Gastrocnemius medialis (tissue), 4 donors: ENCODE measurements at places on chromosomes 1 and 21. TPM values are rescaled to one million over a fixed set of nuclear protein-coding genes. Genes with fewer than 3 reads are reported as not detected.
A peak's percentile ranks its signal among the peaks of the same experiment; 100 is the strongest.

The BLACAT1 gene
- not detected for total RNA-seq

The PLEKHG5 gene
- total RNA-seq = 1.8 TPM

The CAMTA1 gene
- 70.8 TPM for total RNA-seq

The TINAGL1 gene
- total RNA-seq = 117 TPM

The FAM167B gene
- 2.3 TPM for total RNA-seq

The AIM2 gene
- total RNA-seq = not detected

The CFHR4 gene
- total RNA-seq = not detected

The MSH4 gene
- total RNA-seq = 0.55 TPM

The ADGRL4 gene
- 13.4 TPM for total RNA-seq

The CPT2 gene
- 24.8 TPM for total RNA-seq

The MROH9 gene
- total RNA-seq = not detected

The PGLYRP4 gene
- not detected for total RNA-seq

The KRTAP21-2 gene
- total RNA-seq = not detected

DNA sequence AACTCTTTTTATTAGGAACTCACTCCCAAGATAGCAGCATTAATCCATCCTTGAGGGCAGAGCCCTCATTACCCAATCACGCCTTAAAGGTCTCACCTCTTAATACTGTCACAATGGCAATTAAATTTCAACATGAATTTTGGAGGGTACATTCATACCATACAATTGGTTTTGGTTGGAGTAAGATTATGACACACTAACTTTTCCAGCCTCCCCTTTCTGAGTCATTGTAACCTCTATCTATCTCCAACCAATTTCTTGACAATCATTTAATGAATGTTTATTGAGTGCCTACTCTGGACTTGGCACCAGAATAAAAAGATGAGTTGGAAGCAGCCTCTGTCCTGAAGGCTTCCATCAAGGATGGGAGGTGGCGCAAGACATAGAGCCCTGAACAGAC is 94.2 kb upstream of the L1TD1 start:
- no peak for DNase-seq

DNA sequence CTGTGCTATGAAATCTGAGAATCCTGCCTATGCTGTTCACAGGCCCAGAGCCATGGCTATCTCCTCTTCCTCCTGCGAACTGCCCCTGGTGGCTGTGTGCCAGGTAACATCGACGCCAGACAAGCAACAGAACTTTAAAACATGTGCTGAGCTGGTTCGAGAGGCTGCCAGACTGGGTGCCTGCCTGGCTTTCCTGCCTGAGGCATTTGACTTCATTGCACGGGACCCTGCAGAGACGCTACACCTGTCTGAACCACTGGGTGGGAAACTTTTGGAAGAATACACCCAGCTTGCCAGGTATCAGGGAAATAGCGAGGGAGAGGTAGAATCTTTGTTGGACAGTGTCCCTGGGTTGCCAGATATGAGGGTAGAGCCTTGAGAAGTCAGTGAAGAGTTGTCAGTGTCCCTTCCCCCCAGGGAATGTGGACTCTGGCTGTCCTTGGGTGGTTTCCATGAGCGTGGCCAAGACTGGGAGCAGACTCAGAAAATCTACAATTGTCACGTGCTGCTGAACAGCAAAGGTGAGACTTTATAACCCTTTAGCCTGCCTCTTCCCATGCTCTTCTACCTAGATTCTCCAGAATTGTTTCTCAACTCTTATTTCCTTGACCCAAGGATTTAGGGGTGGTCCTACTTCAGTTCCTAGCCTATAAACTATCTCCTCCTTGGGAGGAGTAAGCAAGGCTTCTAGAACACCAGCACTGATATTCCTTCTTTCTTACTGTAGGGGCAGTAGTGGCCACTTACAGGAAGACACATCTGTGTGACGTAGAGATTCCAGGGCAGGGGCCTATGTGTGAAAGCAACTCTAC is 1.4 kb downstream of the NIT1 start:
- DNase-seq = peak; percentile 39

GRCh38 chr1:115189814-115190539 is 100.7 kb upstream of the TSPAN2 start:
- DNase-seq = peak; percentile 38

- no peak for DNase-seq
Measured at GRCh38 chr1:164804366-164804765, 245.4 kb downstream of the PBX1 start.

GRCh38 chr1:57770772-57771171 is 346.9 kb upstream of the DAB1 start:
- no peak for DNase-seq

GRCh38 chr1:6496365-6496721 is 4.9 kb upstream of the PLEKHG5 start:
- DNase-seq = no peak

DNA sequence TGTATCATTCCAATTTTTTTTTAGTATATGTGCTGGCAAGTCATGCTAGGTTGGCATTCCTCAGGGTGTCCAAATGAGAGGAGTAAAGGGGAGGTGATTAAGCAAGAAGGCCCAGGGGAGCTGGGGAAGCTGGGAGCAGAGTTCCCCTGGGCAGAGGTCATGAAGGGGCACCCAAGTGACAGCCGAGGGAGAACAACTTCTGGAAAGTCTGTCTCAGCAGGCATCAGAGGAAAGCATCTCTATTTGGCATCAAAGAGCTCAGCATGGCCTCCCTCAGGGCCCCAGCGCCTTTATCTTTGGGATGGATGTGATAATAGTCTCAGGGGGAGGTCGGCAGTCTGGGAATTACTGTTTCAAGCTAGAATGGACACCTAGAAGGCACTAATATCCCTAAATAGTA is 5.0 kb upstream of the ENO1 start:
- DNase-seq = no peak

- DNase-seq = no peak
Measured at GRCh38 chr1:114725230-114725629, 8.7 kb upstream of the NRAS start.

- DNase-seq = no peak
Measured at GRCh38 chr1:213227458-213227857, 176.4 kb downstream of the RPS6KC1 start.

DNA sequence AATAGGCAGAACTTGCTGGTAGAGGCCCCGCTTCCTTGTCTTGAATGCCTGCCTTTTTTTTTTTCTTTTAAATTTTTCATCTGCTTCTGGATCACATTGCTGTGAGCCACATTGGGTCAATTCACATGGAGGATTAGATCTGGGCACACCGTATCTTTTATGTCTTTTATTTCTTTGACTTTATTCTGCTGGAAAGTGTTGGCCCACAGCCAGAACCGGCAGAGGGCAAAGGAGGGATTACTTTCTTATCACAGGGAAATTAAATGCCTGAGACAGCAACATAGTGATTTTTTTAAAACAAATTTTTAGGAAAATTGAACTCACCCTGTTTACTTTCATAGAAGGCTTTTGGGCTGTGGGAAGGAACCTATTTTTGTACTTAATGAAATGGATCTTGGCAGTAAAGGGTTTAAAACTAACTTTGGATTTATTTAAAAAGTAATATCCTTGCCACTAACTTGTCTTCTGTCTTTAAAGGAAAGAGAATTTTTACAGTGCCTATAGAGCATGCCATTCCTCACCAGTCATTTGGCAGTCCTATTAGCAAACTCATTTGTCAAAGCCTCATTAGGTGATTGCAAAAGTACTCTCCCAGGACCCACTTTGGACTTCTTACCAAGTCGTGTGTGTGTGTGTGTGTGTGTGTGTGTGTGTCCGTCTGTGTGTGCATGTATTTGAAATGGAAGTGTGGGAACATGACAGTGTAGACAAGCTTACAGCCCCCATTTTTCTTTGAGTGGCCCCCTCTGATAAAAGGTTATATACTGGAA is 68.4 kb downstream of the ST6GALNAC3 start:
- no peak for DNase-seq

GRCh38 chr1:91940496-91940895 is 8.7 kb upstream of the BRDT start:
- DNase-seq = no peak

GRCh38 chr1:22775478-22775877 is 64.8 kb downstream of the EPHB2 start:
- no peak for DNase-seq

DNA sequence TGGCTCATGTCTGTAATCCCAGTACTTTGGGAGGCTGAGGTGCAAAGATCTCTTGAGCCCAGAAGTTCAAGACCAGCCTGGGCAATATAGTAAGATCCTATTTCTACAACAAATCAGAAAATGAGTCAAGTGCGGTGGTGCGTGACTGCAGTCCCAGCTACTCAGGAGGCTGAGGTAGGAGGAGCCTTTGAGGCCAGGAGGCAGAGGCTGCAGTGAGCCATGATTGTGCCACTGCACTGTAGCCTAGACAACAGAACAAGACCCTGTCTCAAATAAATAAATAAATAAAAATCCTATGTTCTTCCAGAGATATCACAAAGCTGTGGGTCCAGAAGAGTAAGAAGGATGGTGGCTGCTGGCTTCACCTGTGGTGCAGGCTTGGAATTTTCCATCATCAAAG is 22.1 kb downstream of the CDA start:
- DNase-seq = no peak

DNA sequence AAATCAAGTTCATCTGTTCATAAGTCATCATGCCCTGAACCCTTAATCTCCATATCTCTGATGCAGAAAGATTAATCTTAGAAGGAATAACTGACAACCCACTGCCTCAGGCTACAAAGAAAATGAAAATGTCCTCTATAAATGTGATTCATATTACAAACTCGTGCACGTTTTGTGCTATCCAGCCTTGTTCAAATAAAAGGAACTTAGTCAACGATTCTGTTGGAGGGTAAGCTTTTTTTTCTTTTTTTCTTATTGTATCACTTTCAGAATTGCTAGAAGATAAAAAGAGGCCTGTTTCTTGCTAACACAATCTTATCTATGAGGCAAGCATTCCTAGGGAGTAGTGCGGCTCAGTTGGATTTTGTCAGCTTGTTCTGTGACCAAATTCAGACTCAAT is 228.4 kb downstream of the TM2D1 start:
- no peak for DNase-seq

DNA sequence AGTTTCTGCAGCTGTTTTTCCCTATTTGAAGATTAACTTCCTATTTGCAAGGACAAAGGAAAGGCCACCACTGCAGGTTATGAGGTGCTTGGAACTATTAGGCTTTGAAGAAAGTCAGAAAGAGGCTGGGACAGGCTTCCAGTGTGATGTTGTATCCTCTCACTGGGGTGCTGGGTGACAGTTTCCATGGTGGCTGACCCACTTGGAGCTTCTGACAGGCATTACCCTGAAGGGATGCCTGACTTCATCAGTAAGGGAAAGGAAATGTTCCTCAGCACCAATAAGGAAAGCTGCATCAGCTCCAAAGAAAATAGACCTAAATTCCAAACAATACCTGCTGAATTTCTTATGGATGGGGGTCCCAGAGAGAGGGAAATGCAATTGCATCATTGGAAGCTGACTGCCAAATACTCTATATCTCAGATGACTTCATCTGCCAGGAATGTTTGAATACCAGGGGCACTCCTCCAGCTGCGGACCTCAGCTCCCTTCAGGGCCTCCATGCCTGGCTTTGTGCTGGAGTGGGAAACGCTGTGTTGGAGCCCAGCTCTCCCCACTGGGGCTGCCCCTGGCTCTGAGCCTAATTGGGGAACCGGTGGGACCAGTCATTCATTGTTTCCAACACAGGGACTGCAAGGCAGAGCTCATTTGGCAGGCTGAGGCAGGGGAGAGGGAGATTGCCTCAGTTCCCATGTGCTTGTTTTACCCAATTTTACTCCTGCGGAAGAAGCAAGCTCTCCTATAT is 76.6 kb downstream of the RGL1 start:
- no peak for DNase-seq

- no peak for DNase-seq
Measured at GRCh38 chr1:67948151-67949080, 102.0 kb downstream of the DIRAS3 start.

GRCh38 chr1:28822799-28823198 is 10.8 kb downstream of the OPRD1 start:
- no peak for DNase-seq

GRCh38 chr1:58201492-58202106 is 344.9 kb downstream of the OMA1 start:
- no peak for DNase-seq

- DNase-seq = no peak
Measured at GRCh38 chr1:23013657-23014056, 2.0 kb downstream of the TEX46 start.

- DNase-seq = no peak
Measured at GRCh38 chr1:210049616-210050015, 111.6 kb downstream of the SYT14 start.

GRCh38 chr21:41663805-41664788 is 102.8 kb downstream of the RIPK4 start:
- DNase-seq = no peak

- DNase-seq = no peak
Measured at GRCh38 chr1:183896466-183897048, 91.6 kb downstream of the RGL1 start.

GRCh38 chr1:60984062-60984799 is 98.1 kb upstream of the NFIA start:
- no peak for DNase-seq

DNA sequence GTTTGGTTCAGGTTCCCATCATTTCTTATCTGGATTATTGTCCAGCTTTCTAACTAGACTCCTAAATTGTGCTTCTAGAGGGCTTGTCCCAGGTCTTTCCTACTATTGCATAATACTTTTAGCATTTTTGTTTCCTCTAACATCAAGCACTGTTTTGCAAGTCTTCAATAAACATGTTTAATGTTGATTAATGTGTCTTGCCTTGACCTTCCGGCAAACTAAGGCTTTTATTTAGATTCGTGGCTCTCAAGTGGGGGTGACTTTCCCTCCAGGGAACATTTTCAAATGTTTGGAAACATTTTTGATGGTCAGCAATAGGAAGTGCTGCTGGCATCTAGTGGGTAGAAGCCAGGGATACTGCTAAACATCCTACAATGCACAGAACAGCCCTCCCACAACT is 90.7 kb downstream of the RPE65 start:
- no peak for DNase-seq

- no peak for DNase-seq
Measured at GRCh38 chr1:117176579-117176978, 34.1 kb downstream of the VTCN1 start.

DNA sequence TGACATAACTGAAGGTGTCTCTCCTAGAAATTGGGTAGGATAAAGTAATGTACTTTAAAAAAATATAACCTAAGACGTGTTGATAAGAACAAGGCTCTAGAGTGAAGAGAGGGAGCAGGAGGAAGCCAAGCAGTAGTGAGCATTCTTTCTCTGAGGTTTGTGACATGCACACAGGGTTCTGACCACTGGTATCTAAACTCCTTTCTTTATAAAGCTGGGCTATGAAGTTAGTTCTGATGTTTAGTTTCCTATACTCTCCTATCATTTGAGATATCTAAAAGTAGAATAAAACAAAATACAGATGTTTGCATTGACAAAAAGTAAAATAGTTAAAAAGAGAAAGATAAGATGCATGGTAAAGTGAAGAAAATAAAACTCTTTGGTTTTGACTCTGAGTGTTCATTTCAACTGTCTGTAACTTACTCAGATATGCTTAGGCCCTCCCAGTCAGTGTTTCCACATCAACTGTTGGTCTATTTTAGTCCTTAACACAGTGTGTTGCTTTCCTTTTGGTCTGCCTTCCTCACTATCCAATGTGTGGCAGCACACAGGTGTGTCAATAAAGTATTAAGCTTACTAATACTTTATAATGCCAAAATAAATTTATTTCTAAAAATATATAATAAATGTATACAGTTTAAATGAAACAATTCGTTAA is 543.5 kb downstream of the PTPRC start:
- DNase-seq = no peak

- no peak for DNase-seq
Measured at GRCh38 chr1:97507863-97508262, 413.0 kb downstream of the DPYD start.

GRCh38 chr1:246860401-246860800 is 71.3 kb downstream of the AHCTF1 start:
- DNase-seq = no peak
